Nephron progenitor cell (in vitro differentiated cells): ENCODE measurements at places on chromosomes 2 and 18.

DNA sequence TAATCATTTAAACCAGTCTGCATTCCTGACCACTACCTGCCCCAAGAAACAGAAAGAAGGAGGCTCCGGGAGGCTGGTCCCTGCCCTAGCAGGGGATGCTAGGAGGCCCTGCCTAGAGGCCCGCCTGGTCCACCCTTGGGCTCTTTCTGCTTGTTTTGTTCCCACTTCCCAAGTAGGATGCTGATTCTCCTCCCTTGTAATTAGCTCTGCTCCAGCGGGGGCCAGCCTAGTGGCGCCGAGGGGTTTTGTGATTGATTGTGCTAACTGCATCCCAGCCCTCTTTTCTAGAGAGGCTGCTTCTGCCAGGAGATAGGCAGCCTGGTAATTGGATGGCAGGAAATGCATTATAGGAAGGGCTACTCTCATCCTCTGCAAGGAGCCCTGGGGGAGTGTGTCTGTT is 220.0 kb downstream of the LOXHD1 start:
- DNase-seq: no peak

GRCh38 chr2:234306426-234307173 is 190.3 kb downstream of the ARL4C start:
- no peak for DNase-seq

DNA sequence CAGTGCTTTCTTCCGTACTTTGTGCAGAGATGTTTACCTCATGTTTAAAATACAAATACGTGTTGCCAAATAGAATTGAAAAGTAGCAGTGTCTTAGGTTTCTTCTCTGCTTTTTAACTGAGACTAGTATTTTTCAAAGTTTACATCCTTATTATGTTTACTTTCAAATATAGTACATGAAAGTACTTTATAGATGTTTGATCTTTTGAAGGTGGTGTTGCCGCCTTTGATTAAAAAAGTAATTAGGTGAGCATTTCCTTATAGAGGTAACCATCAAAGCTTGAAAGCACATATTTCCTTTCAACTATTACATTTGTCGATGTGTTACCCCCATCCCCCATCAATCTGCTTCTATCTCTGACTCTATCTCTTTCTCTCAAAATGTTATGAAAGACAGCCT is 87.0 kb downstream of the CERS6 start:
- no peak for DNase-seq

DNA sequence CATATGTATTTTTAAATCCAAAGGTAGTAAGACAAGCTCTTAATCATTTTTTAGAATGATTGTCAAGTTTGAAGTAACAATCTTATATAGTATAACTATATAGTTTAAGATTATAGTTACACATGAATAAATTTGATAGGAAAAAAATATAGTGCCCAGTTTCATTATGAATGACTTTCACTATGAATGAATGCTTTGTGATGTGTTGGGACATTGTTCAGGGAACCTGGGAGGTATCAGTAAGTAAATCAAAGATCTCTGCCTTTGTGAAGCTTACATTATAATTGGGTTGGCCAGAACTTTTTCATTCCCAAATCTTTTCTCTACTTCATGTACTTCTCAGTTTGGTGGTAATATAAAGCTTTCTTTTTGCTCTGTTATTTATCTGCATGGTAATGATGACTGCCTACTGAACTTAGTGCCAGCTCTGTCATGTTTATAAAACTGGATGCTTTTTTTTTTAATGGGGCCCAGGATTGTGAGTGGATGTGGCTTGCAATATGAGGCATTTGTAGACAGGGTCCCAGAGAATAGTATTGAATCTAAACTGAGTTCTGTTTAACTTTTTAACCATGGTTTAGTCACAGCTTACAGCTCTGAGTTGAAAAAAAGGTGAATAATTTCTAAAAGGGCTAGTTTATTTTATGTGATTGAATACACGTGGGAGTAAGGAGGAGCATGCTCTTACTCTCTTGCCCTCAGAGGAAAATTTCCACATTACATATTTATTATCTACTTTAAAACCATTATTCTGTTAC is 23.3 kb downstream of the GLS start:
- DNase-seq: no peak

GRCh38 chr2:132482821-132483220 is 66.2 kb downstream of the GPR39 start:
- no peak for DNase-seq

- no peak for DNase-seq
Observed at GRCh38 chr2:30781961-30782533, 25.2 kb downstream of the CAPN13 start.

- no peak for DNase-seq
Observed at GRCh38 chr2:142536492-142536891, 341.0 kb upstream of the KYNU start.

DNA sequence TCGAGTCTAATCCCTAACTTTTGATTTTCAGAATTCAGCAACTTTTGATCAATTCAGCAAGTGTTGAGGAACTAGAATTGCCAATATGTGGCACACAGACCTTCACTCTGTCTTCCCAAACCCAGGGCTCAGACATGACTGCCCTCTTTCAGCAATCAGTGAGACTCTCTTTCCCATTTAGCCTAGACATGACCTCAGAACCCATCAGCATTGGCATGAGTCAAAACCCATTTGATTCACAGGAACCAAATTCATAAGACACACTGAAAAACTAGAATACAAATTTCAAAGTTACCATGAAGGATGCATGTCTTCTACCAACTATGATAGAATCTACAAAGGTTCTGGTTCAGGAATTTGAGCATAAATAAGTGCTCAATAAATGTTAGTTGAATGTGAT is 113.6 kb upstream of the MAP3K20 start:
- no peak for DNase-seq

- DNase-seq: no peak
Observed at GRCh38 chr2:29235411-29235810, 120.2 kb downstream of the CLIP4 start.

GRCh38 chr18:11289248-11289647 is 139.9 kb upstream of the PIEZO2 start:
- DNase-seq: no peak

DNA sequence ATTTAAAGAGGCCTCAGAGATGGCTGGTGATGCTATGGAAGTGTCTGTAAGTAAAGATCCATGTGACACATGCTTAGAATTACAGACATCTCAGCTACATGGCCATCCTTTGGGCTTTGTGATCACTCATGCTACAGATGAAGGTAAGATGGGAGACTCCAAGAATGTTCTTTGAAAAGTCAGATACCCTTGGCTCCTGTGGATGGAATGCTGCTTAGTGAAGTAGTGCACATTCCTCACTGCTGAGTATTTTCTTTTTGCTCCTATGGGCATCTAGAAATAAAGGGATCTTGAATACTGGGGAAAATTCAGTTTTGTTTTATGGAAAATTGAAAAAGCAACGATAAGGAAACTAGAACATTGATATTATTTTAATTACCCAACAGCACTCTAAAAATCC is 55.2 kb upstream of the REV1 start:
- no peak for DNase-seq

DNA sequence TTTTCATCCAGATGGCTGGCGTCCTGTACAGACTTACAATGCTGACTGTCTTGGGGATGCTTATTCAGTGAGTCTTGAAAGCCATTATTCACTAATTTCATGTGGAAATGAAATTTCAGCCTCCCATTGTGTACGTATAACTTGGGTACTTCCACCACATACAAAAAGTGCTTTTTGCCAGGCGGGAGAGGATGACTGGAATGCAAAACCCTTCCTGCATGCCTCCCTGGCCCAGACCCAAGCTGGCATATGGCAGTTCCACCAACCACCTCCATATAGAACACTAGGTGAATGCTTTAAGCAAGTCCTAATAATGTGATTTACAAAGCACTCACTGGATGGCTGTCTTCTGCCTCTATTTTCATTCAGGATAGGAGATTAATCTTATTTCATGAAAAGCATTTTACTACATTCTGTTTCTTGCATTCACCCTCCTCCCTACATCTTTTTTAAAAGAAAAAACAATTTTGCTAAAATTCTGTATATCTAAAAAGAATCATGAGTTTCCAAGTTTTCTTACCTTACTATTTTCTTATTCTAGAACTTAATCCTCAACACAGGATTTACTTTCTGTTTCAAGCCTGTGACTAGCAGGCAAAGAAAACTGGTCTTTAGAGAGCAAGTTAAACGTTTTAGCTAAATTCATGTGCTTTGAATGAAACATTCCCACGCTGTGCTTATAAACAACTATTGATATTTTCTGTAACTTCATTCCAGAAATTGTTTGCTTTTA is 327.6 kb downstream of the NCKAP5 start:
- no peak for DNase-seq

DNA sequence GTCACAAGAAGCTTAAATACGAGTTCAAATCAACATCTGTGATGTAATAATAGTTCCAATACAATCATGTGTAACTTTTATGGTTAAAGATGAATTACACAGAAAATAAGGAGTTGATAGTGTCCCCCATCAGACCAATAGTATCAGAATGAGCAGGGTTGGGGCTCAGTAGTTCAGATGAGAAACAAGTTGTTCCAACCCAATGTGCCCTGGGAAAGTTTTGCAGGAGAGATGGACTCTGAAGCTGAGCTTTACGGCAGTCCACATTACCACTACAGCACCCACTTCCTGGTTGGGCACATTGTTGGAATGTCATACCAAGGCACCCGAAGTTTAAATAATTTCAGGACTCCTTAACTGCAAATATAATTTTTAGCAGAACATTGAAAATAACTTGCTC is 12.1 kb upstream of the CXCR4 start:
- no peak for DNase-seq

DNA sequence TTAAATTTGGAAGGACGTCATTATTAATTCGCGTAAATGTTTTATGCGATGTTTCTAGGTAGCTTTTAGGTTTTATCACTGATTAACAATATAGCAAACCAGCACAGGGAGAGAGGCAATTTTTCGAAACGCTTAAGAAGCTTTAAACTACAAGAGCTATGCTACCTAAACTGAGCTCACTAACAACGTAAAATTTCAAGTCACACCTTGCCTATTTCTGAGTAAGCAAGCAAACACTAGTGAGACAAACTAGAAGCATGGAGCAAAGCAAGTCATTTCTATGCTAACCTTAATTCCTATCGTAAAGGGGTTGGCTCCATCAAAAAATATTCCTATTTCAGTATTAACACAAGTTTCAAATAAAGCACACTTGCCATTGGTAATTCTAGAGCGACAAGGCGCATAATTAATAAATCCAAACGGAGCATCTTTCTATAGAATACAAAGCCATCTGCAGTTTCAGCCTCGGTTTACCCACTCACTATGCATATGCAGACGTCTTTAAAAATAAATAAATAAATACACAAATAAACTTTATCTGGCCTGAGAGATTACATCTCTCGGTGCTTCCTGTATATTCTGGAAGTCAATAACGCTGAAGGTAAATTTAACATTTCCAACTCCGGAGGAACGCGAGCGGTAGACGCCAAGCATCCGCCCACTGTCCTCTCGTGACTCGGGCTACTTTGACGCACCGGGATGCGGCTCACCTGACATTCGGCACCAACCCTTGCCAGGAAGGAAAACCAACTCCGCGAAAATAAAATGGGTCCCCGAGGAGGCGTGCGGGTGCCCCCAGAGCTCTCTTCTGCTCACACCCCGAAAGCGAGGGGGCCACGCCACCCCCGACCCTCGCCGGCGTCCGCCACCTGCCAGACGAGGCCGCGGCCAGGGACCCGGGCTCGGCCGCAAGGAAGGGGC is 947 bp downstream of the ITSN2 start:
- DNase-seq: no peak

DNA sequence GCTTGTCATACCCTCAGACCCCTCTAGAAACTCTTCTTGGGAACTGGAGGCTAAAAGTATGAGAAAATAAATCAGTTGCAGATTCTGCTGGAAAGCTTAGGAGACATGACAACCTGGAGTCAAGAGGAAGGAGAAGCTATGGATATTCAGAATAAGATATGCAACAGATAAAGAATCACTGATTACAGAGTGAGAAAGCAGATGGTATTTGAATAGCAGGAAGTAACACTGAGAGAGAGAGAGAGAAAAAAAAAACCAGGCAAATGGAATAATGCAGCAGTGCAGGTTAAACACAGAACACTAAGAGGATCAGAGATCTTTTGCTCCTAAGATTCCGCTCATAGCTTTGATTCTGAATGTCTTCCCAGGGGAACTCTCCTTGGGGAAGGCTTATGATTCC is 1284.1 kb upstream of the NXPH2 start:
- no peak for DNase-seq

DNA sequence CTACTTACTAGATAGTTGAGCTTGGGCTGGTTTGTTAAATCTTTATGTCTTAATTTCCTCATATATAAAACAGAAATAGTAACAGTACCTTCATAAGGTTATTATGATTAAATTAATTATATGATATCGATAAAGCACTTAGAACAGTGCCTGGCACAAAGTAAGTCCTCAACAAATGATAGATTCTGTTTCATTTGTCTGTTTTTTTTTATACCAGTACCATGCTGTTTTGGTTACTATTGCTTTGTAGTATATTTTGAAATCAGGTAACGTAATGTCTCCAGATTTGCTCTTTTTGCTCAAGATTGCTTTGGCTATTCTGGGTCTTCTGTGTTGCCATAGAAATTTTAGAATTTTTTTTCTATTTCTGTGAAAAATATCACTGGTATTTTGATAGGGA is 66.3 kb downstream of the DYM start:
- no peak for DNase-seq

DNA sequence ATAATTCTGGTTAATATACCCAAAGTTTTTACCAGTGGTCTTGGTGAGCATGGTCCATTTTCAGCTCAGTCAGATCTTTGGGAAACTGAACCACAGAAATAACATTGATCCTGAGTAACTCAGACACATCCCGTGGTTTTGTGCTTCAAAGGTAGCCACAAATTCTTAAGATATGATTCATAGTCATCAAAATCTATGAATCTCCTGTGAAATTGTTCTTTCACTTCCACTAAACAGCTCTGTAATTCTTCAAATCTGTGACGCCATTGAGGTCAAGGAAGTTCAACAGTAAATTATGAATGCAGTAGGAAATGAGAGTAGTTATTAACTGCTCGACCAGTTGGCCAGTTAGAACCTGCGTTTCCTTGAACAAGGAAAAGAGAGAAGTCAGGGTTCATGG is 147.3 kb downstream of the IRS1 start:
- DNase-seq: no peak

DNA sequence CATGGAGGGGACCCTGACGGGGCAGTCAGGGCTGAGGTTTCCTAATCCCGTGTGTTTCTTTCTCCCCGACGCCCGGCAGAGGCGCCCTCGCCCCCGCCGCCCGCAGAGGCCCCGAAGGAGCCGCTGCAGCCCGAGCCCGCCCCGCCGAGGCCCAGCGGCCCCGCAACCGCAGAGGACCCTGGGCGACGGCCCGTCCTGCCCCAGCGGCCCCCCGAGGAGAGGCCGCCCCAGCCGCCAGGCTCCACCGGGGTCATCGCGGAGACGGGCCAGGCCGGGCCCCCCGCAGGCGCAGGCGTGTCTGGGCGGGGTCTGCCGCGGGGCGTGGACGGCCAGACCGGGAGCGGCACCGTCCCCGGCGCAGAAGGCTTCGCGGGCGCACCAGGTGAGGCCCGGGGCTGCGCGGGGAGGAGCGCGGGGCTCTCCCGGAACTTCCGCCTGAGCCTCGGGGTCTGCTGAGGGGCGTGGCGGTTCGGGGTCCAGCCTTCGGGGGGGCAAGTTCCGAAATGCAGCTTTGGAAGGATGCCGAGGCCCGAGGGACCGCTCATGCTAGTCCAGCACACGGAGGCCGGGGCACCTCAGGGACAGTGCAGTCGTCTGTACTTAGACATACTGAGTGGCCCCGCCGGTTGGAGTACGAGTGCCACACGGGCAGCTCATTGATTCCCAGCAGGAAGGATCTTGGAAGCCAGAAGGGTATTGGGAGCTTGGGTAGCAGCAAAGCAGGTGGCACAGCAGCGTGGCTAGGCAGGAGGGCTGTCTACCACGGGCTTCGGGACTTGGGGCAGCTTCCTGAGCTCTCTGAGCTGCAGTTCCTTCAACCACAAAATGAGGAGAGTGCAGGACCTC is 60.1 kb downstream of the EMILIN2 start:
- DNase-seq: peak; percentile 58

GRCh38 chr18:42268186-42268725 is 313.2 kb downstream of the PIK3C3 start:
- no peak for DNase-seq
